Sigmoid colon (tissue), 7 donors: ENCODE measurements at places on chromosomes 12 and 14. TPM values are rescaled to one million over a fixed set of nuclear protein-coding genes. Genes with fewer than 3 reads are reported as not detected.

DNA sequence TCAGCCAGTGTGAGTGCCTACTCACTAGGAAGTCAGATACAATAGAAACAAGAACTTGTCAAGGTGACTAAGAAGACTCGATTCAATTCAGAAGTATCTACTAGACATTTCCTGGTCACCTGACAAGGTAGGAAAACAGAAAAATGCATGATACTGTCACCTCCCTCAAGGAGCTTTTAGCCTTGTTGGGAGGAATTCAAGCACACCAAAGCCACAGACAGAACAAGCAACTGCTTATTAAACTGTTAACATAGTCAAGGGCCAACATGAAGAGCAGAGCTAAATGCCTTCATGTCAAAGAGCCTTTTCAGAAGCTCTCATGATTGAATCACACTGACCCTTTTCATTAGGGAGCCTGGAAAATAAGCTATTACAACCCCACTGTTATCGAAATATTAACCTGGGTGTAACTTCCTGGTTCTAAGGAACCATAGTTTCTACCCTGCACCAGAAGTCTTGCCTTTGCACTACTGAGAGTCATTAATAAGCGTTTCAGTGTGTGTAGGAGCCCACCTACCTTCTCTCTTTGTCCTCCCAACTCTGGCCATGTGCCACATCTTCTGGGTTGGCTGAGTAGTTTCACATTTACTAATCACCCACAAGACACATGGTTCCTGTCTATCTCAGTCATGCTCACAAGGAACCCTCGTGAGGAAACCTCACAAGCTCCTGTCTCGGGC is 31.0 kb upstream of the LGALS3 start:
- DNase-seq = peak; percentile 59

DNA sequence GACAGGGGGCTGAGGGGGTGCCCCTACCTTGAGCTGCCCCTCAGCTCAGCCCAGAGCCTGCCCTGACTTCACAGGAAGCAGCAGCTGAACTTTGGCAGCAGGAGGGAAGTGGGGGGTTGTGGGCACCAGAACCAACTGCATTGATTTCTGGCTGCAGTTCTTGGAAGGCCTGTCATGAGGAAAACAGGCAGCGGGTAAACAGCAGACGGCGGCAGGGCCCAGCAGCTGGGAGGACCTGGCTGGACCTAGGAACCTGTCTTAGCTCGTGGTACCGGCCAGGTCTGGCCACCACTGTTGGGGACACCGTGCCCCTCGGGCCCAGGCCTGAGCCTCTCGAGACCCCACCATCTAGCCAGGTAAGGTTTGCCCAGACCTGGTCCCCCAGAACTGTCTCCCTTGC is 154.2 kb upstream of the MYL2 start:
- DNase-seq = no peak

- DNase-seq = no peak
Measured at GRCh38 chr12:17352164-17352563, 737.8 kb downstream of the RERGL start.

GRCh38 chr12:92438641-92439419 is 264.0 kb upstream of the PLEKHG7 start:
- DNase-seq = no peak

DNA sequence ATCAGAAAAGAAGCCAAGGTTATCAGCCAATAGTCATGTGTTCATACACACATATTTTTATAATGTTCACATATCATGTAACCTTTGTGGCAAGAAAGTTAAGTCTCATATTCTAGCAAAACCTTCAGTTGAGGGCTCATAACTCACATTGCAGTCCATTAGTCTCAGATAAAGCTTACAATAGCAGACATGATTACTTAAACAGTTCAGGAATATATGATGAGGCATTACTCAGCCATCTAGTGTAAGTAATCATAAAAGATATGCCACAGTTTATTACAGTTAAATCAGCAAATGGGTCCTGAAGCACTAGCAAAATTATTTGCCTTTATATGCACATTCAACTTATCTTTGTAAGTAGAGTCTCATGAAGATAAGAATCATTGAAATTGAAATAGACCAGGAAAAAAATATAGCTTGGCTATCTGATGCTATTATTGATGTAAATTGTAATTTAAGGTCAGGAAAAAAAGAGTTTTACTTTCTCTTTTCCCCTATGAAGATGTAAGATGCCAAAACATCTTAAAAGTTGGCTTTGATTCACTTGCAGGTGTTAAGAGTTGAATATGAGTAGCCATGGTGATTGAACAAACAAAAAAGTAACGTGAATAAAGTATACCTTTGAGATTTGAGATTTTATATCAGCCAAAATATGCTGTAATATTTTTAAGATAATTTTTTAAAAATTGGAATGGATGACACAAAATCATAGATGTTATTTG is 537.0 kb downstream of the SLC6A15 start:
- DNase-seq = no peak

The TAC3 gene
- total RNA-seq = not detected

- no peak for DNase-seq
Measured at GRCh38 chr12:123996581-123996980, 23.6 kb downstream of the ZNF664 start.

- no peak for DNase-seq
Measured at GRCh38 chr14:54676812-54677708, 110.1 kb downstream of the SAMD4A start.
